Stimulated activated CD8-positive, alpha-beta memory T cell treated with anti-CD3 and anti-CD28 coated beads, Interleukin-7, amount 100 ng/mL, for 4 hours (primary cell): ENCODE measurements at places on chromosomes 3 and 15.

GRCh38 chr3:192864941-192865340, 52.7 kb downstream of the MB21D2 start:
- no peak for DNase-seq

GRCh38 chr3:178486903-178487302, 49.3 kb upstream of the KCNMB2 start:
- DNase-seq, result no peak

DNA sequence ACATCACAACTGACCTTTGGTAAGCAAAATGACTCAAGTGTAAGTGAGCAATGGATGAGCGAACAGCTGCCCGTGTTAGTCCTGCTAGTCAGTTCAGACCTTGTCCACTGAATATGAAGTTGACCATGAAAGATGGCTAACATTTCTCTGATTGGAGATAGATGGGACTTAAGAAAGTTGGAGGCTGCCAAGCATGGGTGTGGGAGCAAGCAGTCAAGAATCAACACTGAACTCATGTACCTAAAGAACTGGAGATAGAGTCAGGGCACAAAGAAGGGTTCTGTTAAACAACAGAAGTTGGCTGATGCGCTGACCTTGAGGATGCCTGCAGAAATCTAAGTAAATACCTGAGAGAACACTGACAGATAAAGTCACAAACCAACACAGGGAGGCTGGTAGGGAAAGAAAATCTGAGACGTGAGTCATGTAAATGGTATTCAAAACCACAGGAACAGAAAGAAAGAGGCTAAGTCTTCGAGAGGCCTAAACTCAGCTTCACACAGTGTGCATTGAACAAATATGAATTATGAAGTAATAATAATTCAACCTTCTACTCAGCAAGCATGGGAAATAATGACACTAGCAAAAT, 30.7 kb upstream of the ANPEP start:
- no peak for DNase-seq

DNA sequence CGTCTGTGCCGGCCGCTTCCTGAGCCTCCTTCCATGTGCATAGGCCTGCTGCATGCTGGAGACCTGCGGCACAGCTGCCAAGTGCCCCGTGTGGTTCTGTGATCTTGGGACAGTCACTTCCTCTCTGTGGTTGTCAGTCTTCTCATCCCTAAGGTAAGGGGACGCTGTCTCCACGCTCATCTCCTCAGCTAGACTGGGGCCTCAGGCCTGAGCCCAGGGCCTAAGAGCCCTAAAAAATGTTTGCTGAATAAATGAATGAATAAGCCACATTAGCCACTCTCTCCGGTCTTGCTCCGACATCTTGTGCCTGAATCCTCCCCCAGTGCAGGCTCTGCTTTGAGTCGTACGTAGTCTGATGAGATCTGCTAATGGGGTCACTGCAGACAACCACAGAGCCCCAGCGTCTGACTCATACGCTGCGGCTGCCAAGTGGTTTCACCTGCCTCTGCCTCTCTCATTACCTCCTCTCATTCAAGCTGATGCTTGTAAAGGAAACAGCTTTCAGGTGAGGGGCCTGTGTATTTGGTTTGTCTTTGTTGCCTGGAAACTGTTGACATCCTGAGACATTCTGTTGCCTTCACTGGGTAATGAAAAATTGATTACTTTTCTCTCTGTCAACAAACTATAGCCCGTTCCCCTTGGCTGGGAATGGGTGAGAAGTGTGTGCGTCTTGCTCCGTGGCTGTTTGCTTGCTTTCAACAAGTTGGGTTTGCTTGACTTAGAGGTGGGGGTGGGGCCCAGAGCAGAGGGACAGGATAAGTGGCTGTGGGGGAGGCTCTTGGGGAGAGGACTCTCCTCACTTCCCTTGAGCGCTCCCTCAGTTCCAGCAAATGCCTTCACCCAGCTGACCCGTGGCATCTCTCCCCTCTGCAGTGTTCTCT, 15.9 kb downstream of the RPLP1 start:
- peak; percentile 81 for DNase-seq

- DNase-seq, result no peak
Measured at GRCh38 chr3:32106929-32107362, 526 bp downstream of the GPD1L start.

- DNase-seq, result no peak
Measured at GRCh38 chr3:33441225-33441976, 1.2 kb upstream of the UBP1 start.

- DNase-seq, result no peak
Measured at GRCh38 chr3:111278959-111279358, 207.3 kb downstream of the NECTIN3 start.

DNA sequence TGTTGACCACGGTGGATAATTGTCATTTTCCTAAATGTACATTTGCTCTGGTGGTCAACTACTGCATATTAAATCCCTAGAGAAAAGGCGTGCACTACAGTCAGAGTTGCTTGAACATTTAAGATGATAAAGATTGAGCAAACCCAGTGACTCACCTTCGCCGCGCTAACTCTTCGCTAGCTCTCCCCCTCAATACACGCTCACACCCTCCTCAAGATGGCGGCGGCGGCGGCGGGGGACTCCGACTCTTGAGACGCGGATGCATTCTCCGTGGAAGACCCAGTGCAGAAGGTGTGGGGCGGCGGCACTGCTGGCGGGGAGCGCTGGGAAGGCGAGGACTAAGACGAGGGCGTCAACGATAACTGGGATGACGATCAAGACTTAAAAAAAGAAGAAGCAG, 79.8 kb upstream of the PFN2 start:
- no peak for DNase-seq

DNA sequence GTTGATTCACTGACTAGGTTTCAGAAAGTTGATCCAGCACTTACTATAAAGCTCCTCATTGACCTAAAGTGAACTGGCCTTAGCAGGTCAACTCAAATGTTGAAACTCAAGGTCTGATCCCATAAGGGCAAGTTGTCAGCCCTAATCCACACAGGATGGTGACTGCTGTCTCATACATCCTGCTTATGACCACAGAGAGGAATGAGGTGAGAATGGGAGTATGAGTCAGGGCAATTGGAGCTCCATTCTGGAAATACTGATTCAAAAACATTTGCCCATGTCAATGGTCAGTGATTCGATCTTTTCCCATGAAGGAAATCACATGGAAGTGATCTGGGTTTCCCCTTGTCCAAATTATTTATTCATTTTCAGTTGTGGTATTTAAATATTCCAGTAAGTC, 78.7 kb downstream of the ZNF385D start:
- DNase-seq, result no peak
